ENCODE measurements at places on chromosomes 7 and 10.

DNA sequence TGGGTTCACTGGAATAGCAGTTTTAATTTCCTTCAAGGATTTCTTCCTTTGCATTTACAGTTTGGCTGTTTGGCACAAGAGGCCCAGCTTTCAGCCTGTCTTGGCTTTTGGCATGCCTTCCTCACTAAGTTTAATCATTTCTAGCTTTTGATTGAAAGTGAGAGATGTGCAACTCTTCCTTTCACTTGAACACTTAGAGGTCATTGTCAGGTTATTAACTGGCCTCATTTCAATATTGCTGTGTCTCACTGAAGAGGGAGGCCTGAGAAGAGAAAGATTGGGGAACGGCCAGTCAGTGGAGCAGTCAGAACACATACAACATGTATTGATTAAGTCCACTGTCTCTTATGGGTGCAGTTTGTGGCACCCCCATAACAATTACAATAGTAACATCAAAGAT lies 33.9 kb downstream of the PTTG1IP2 start:
- DNase-seq: no peak

DNA sequence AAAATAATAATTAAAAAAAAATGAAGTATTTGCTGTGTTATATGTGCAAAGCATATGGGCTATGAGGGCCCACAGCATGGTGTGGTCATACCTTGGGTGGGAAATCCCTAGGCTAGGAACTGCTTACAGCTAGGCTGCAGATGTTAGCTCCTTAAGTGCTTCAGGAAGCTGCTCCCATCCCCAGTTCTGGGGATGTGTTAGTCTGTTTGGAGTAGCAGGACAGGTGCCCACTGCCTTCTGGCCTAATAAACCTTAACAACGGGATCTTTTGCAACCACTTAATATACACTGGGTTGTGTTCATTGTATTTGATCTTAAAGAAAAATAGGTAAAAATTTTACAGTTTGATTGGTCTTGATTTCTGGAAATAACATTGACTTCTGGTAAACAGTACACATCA lies 46.3 kb downstream of the HK1 start:
- no peak for DNase-seq

- no peak for DNase-seq
Observed at GRCh38 chr10:78914060-78914378, 154.7 kb upstream of the ZMIZ1 start.

DNA sequence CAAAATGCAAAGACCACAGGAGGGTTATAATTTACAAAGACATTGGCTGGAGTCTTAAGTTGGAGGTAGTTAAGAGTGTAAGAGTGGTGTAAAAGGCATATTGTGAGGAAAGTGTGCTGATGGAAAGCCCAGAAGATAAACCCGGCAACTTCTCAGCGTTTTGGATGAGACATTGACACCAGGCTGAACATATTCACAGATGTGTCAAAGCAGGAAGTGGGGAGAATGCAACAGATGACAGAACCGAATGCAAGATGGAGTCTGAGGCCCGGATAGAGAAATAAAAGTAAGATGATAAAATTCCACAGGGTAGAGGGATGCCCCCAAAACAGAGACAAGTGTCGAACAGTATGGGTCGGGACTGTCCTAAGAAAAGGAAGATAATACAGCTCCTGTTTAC lies 230.4 kb upstream of the TMEM72 start:
- DNase-seq: no peak

GRCh38 chr10:561721-562120 lies 127.7 kb downstream of the DIP2C start:
- no peak for DNase-seq

DNA sequence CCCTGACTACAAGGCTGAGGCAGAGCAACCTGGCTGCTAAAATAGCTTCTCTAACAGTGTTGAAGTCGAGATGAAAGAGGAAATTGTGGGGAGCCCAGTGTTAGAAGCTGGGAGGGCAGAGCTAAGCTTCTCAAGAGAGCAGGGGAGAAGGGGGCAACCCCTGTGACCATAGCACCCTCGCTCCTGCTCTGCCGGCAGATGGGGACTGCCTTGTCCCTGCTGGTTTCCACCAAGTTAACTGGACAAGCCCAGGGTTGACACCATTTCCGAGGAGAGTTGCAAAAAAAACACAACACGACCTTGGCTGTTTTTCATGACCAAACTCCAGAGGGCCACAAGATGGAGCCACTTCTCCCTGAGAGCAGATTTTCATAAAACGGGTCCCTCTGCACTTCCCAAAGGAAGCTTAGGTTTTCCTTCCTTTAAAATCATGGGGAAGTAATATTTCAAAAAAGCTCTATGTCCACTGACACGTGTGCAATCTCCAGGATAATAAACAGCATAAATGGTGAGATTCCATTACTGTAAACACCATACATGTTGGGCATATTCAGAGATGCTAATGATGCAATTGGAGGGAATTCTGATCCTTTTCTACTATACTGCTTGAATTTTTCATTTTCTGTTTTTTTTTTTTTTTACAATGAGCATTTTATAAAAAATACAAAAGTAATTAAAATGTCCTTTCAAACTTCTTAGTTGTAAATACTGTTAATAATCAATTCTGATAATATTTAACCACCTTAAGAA lies 140.4 kb downstream of the PIP4K2A start:
- DNase-seq: peak; percentile 10
